ENCODE measurements at places on chromosomes 3 and 15.
A peak's percentile ranks its signal among the peaks of the same experiment; 100 is the strongest.

- DNase-seq, result no peak
These were observed 77.8 kb upstream of the VGLL4 start for GRCh38 chr3:11721479-11721878.

GRCh38 chr3:51968883-51969678 is 1.8 kb upstream of the PCBP4 start:
- DNase-seq, result no peak

- DNase-seq, result no peak
These were observed 31.2 kb upstream of the ADAMTS9 start for GRCh38 chr3:64718976-64719375.

GRCh38 chr3:31250116-31250777 is 282.5 kb upstream of the STT3B start:
- no peak for DNase-seq

DNA sequence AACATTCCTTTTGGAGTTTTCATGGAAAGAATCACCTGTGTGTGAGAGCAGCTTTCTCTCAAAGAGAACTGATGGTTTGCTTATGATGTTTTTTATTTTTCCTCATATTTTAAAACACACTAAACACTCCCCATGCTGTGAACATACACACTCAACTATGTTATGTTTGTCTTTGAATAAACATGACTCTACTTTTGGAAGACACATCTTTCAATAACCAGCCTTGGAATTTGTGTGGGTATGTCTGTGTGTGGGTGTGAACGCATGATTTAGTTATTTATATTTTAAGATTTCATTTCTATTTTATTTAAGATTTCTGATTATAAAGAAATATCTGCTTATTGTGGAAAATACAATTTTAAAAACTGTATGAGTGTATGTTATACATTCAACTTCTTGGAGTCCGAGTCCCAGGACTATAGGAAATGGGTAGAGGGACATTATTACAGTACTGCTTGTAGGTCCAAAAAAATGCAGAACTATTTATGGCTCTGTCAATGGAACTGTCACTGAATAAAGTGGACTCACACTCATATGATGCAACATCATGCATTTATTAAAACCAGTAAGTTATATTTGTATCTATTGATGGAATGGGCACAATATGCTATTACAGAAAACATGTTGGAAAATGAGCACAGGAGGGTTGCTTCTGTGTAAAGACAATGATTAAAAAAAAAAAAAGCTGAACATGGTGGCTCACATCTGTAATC is 43.5 kb downstream of the PDZRN3 start:
- no peak for DNase-seq

- no peak for DNase-seq
These were observed 13.3 kb upstream of the SOX2 start for GRCh38 chr3:181698263-181698954.

- DNase-seq, result peak; percentile 65
These were observed 1.9 kb downstream of the CHST2 start for GRCh38 chr3:143121241-143122088.

DNA sequence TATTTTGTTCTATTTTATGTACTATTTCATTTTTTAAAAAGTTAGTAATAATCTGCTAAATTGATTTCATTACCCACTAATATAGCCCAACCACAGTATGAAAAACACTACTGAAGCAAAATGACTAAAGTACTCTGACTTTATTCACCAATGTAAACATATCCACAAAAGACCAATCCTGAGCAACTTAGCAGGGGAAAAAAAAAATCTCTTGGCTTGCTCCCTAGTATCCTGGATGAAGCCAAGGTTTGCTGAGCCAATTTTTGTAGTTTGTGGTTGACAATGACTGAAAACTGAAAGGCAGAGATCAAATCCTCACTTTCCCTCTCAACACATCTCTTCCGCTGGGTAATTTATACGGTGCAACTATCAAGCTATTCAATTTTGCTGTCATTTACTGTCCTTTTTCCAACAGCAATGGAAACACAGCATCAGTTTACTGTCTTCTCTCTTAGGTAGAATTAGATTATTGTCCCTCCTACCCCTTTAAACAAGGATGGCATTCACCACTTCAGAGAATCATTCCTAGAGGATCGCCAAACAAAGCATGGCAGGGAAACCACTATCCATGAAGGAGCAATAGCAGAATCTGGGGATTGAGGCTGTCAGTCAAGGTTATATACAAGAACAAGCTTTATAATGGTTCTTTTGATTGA is 149.7 kb downstream of the THRB start:
- no peak for DNase-seq

- DNase-seq, result peak; percentile 93
These were observed at the start of gene ZXDC for GRCh38 chr3:126475413-126476114. ZXDC (minus strand) TSS chr3:126475891; CDS start chr3:126475865, 26 bp downstream.

GRCh38 chr3:123272547-123272946 is 70.8 kb downstream of the SEC22A start:
- DNase-seq, result no peak

DNA sequence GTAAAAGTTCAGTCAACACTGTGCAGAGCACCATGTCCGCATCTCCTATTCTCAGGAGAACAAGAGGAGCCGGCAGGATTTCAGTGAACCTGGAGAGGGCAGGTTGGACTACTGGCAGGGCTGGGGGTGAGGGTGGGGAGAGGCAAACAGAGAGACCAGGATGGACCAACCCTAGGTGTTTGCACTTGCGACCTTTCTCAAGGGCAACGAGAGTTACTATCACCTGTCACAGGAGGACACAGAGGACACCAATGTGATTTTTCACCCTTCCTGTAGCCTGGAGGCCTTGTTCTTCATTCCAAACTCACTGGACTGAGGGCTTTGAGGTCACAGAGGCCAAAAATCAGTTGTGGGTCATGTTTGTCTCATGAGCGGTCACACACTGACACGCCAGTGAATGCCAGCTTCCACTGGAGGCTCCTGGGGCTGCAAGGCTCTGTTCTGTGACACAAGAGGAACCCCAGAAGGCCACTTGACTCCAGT is 89.5 kb downstream of the CPN2 start:
- DNase-seq, result no peak

GRCh38 chr15:92992720-92993119 is 92.6 kb downstream of the CHD2 start:
- DNase-seq, result no peak

- no peak for DNase-seq
These were observed 76.7 kb downstream of the MITF start for GRCh38 chr3:69815970-69816369.

DNA sequence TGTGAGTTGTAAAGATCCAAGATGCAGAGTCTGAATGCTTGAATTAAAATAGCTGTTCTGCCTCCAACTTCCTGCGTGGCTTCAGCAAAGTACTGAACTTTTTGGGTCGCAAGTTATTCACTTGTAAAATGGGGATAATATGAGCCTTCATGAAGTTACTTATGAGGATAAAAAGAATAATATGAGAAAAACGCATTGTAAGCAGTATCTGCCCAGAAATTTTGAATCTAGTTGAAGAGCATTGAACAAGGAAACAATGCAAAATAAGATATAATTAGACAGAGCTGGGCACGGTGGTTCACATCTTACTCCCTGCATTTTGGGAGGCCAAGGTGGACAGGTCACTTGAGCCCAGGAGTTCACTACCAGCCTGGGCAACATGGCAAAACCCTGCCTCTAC is 37.8 kb downstream of the AQP9 start:
- no peak for DNase-seq

- DNase-seq, result no peak
These were observed 245.2 kb upstream of the ARPP21 start for GRCh38 chr3:35393901-35394799.

DNA sequence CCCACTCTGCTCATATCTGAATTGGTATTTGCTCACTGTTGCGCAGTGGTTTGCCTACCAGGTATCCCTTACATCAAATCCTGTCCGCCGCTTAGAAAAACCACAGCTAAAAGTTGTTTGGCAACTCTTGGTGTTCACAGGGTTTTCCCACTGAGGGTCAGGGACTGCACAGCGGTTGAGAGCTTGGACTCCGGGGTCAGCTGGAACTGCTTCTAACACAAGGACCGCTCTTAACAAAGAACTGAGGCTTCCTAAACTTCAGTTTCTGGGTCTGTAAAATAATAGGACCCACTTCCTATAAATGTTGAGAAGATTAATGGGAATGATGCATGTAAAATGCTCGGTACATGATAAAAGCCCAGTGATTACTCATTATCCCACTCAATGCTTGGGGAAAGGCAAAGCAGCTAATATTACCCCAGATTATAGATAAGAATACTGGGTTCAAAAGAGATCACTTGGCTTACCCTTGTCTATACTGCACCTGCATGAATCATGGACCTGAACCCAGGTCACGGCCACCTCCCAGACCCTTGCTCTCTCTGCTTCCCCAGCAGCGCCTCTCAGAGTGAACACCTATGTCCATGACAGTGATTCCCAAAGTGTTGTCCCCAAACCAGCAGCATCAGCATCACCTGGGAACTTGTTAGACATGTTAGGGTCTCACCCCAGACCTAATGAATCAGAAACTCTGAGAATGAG is 36.1 kb downstream of the LIPC start:
- no peak for DNase-seq

DNA sequence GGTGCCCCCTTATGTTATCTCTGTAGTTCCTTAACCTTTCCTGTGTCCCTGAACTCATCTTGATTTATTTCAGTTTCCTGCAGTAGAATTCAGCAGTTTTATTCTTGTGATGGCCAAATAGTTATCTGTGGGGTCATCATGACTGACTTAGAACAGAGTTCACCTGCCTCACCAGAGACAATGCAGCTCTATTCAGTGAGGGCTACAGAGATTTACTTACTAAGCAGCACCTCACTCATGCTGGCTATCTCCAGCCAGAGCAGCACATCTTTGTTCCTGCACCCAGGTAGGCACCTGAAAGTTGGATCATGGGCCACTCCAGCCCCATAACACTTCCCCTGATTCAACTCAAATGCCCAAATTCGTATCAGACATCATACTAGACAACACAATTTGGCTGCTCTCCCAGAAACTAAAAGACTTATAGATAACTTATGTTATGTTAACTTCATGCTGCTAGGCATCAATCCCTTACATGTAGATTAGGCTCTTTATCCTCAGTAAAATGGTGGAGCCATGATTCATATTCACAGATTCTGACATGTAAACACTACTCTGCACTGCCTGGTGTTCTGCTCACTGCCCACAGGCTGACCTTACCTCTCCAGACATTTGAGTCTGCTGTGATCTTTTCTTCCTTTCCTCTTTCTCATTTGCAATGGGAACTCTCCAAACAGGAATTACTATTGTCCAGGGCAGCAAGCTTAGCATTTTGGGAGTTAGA is 9.3 kb upstream of the GOLGB1 start:
- DNase-seq, result no peak

DNA sequence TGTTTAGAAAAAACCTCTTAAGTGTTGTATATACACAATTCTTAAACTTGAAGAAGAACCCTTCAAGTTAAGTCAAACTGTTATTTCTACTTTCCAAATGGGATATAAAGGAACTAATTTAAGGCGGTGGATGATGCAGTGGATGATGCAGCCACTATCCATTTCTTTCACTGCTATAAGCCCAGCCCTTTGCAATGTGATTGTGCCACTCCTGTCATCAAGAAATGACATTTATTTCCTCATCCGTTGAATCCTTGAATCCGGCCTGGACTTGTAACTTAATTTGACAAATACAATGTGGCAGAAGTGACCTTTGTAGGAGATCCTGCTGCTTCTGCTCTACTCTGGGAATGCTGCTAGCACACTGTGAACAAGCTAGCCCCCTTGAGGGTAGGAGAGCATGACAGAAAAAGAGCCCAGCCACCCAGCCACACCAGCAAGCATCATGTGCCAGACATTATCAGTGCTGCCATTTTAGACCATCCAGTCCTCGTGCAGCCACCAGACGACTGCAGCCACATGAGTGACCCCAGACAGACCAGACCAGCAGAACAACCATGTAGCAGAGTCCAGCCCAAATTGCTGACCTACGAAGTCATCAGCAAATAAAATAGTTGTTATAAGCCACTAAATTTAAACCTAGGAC is 47.4 kb downstream of the UACA start:
- DNase-seq, result no peak

DNA sequence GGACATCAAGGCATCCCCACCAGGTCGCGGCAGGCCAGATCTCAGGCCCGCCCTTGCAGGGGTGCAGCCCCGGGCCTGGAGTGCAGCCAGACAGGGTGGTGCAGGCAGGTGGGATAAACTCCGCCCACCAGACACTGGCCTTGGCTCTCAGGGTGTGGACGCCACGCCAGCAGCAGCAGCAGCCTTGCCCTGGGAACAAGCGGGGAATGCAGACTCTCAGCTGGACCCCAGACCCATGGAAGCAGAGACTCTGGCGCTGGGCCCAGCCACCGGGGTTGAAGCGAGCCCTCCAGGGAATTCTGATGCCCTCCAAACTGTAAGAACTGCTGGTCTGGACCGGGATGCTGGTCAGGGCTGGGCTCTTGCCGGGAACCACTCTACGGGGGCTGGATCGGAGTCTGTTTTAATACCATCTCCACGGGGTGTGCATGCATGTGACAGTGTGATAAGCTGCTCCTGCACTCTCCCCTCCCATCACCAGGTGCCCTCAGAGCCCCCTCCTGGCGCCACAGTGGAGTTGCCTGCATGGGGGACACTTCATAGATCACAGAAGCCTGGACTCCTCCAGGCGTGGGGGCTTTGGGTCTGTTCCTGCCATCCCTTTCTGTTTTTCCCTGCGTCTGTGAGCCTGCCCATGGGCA is 142.7 kb downstream of the NSMCE3 start:
- no peak for DNase-seq

GRCh38 chr15:73985101-73985873 is 6.8 kb downstream of the STOML1 start:
- DNase-seq, result no peak

- no peak for DNase-seq
These were observed 54.8 kb downstream of the SMAD3 start for GRCh38 chr15:67120009-67120838.

DNA sequence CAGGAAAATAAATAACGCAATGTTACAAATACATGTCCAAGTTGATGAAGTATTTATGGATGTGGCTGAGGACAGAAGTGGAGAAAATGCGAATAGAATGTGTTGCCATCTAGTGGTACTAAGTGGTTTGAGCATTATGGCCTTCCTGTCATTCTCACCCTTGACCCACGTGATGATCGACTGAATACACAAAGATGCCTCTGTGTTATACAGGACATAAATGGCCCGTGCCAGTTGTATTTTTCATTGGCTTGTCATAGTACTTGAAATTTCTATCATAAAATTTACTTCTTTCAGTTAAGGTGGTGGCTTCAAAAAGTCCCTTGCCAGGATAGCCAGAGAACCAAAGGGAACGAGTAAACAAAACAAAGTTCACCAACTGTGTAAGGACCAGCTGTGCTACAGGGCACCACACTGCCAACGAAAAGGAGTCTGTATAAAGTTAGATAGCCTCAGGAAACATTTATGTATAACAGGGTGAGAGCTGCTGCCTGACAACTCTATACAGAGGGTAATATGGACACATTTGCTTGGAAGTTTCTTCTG is 103.7 kb downstream of the MYH15 start:
- no peak for DNase-seq

- no peak for DNase-seq
These were observed 123.4 kb upstream of the SLC24A5 start for GRCh38 chr15:47997195-47998080.

DNA sequence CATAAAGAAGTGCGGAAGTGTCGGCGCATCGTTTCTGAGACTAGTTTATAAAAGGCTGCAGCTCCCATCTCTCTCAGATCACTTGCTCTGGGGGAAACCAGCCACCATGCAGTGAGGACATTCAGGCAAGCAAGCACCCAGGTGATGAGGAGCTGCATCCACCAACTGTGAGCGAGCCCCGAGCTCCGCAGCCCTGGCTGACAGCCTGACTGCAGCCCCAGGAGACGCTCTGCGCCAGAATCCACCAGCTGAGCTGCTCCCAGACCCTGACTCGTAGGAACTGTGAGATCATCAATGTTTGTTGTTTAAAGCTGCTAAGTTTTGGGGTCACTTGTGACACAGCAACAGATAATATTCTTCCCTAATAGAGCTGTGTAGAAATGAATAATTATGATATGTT is 5.0 kb upstream of the TM2D3 start:
- DNase-seq, result no peak
